ENCODE measurements at places on chromosomes 2 and 18. TPM values are rescaled to one million over a fixed set of nuclear protein-coding genes. Genes with fewer than 3 reads are reported as not detected.

DNA sequence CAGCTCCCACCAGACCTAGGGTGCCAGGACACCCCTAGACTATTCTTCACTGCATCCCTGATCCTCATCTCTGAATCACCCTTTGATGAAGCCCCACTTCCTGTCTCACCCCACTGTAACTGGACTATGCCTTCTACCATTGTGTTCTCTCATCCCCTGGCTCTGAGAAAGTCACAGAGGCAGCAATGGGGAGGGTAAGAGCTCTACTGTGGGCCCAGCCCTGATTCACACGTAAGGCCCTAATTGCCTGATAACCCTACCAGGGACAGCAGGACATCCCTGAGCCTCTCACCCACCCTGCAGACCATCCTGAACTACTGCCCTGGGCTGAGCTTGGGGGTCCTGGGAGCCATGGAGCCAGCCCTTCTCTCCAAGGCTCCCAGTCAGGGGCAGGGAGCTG lies 1.5 kb upstream of the PROM2 start:
- no peak for DNase-seq

DNA sequence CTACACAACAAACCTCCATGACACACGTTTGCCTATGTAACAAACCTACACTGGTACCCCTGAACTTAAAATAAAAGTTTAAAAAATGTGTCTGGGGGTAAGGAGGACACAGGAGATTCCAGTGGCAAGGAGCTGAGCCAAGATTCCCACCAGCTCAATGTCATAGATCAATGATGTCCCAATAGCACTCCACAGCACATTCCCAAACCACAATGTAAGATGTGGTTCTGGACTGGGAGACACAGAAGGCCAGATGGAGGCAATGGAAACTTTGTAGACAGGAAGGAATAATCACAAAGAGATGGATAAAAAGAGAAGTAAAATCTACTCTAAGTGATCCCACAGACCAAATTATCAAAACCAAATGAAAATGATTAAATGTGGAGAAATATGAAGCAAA lies 312.4 kb upstream of the SOX11 start:
- no peak for DNase-seq

DNA sequence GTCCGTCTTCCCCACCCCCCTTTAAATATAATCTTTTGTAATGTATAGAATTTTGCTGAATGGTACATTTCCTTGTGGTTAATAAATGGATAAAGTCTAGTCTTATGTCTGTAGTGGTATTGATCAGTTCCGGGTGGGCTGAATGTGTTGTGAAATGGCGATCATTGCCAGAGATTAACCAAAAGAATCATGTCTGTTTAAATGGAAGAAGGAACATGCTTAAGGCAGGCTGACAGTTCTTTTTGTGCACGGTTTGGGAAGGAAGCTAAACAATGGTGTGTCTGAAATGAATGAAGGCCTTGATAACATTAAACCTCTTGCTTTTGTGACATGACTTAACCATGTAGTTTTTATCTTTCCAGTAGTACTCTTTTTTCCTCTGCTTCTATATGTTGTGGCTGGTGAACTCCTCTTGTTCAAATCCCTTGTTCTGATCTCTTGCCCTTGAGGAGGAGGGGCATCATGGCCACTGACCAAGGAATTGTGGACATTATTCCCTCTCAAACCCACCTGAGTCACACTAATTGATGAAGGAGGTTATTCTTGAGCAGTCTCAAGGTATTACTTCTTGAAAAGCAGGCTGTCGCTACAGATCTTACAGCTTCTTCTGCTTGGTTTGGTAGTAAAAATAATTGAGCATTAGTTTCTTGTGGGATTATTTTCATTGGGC lies 1.7 kb downstream of the ACVR2A start:
- DNase-seq = peak; percentile 10

DNA sequence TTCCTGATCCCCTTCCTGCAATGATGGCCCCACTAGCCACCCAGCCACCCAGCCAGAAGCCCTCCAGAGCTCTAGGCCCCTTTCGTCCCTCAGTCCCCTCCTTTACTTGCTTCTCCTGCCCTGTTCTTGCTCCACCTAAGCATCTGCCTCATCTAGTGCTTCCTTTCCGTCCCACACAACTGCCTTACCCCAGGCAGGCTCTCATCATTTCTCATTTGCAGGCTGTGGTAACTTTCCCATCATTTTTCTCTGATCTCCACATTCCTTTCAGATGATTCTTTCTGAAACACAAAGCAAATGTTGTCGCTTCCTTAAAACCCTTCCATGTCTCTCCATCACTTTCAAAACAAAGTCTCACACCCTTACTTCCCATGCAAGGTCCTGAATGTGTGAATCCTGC lies 459.8 kb downstream of the METTL4 start:
- peak; percentile 35 for DNase-seq

DNA sequence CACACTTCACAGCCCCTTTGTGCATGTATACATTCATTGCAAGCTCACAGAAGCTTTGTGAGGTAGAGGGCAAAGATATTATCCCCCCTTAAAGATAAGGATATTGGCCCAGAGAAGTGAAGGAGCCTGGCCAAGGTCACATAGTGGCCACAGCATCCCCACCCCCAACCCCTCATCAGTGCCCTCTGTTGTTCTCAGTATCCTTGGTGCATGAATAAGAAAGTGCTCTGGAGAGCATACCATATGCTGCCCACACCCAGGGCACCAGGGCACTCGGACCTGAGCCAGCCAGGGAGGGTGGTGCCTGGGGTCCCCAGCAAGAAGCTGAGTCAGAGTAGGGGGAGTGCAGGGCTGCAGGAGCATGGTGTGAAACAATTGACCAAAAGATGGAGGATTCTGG lies 3.3 kb downstream of the DYSF start:
- DNase-seq = no peak

DNA sequence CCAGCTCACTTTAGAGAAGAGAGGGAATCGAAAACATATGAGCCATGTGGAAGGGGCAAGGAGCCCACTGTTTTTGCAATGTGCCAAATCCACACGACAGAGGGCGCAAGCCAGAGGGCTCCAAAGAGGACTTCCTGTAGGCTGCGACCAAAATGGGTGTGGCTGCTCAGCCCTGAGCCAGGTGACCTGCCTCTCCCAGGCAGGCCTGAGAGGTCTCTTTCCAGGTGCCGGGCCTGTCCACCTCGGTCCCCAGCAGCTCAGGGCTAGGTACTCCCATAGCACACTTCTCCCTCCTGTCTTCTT lies 153.8 kb downstream of the TTC32 start:
- DNase-seq = no peak

TXNDC2 gene
- total RNA-seq = not detected

DRC1 gene
- total RNA-seq = not detected

SPEG gene
- 48.8 TPM for total RNA-seq
